ENCODE measurements at places on chromosomes 7 and 10.

DNA sequence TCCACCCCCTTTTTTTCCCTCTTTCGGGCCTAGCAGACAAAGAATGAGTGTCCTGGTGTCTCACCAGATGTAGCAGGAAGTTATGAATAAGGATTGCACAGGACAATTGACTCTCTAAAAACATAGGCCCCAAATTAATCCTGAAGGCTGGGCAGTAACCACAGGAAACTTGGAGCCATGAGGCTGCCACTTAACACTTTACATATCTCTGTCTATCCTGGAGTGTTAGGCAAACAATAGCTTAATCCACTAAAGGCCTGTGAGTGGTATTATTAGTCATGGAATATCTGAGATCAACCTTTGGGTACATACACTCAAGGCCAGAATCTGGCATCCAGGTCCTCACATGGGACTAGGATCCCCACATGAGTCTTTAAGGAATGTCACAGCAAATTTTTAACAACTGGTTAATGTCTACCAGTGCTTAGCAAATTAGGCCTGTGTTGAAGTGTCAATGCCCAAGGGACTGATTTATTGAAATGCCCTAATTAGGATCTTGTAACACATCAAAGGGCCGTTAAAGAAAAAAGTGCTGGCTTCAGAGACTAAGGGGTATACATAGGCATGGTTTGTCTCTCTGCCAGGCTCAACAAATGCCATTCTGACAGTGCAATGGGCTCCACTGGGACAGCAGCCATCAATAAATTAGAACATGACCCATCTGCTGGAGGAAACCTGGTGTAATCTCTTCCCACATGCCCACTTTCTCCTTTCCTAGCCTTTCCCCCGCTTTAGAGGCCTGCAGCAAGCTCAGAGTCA is 196.7 kb upstream of the TBX20 start:
- DNase-seq: no peak

GRCh38 chr10:109126016-109126415 is 797.3 kb downstream of the XPNPEP1 start:
- no peak for DNase-seq

GRCh38 chr10:50604809-50605208 is 18.9 kb downstream of the SGMS1 start:
- DNase-seq: no peak

GRCh38 chr10:31836569-31837406 is 91.8 kb downstream of the ARHGAP12 start:
- DNase-seq: no peak

- DNase-seq: no peak
These were observed 2.3 kb downstream of the HDAC9 start for GRCh38 chr7:18497800-18498199.

- no peak for DNase-seq
These were observed 201.6 kb downstream of the TAX1BP1 start for GRCh38 chr7:27941522-27941921.

DNA sequence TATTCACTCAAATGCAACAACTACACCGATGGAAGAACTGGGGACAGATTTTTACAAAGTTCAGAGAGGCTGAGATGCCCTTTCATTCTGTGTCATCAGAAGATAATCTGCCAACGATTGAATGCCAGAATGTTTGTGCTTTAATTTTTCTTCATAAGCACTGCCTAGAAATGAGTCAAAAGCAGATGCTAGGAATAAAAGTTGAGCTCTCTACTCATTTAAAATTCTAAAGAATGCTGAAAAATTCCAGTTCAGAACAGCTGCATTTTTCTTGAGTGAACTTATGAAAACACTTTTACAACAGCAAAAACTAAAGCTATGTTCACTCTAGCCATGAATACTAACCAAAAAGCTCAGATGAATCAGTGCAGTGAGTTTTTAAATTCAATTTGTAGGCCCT is 22.3 kb upstream of the FAM133B start:
- DNase-seq: no peak

- no peak for DNase-seq
These were observed 42.9 kb upstream of the PSAP start for GRCh38 chr10:71893920-71894319.

GRCh38 chr10:78362406-78363022 is 328.9 kb downstream of the RPS24 start:
- DNase-seq: no peak

GRCh38 chr10:118501171-118501570 is 94.3 kb downstream of the PRLHR start:
- no peak for DNase-seq

- no peak for DNase-seq
These were observed 154.5 kb downstream of the TMEM168 start for GRCh38 chr7:112635742-112636141.

DNA sequence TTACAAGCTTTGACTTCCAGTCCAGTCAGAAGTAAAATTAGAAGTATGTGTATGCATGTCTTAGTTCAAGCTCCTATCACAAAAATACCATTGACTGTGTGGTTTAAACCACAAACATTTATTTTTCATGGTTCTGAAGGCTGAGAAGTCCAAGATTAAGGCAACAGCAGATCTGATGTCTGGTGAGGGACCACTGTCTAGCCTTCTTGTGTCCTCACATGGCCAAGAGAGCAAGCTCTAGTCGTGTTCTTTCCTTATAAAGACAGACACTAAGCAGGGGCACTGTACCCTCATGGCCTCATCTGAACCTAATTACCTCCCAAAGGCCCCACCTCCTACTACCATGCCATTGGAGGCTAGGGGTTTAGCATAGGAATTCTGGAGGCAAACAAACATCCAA is 41.3 kb upstream of the ARL4A start:
- no peak for DNase-seq

- DNase-seq: no peak
These were observed 71.2 kb downstream of the MINPP1 start for GRCh38 chr10:87575851-87576250.

DNA sequence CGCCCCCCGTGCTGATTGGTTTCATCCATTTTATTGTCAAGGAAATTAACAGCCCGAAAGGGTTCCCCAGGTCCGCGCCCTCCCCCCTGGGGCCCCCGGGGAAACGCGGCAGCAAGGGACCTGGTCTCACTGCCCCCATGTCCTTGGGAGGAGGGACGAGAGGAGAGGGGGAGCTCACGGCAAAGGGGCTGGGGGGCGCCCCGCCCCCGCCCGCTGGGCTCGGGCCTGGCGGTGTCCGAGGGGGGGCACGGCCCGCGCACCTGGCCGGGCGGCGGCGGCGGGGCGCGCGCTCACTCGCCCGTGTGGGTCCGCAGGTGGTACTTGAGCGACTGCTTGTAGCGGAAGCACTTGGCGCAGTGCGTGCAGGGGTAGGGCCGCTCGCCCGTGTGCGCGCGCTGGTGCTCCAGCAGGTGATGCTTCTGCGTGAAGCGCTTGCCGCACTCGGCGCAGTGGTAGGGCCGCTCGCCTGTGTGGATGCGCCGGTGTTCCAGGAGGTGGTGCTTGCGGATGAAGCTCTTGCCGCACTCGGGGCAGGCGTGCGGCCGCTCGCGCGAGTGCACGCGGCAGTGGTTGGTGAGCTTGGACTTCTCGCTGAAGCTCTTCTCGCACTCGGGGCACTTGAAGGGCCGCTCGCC is 29.3 kb downstream of the ZNF777 start:
- no peak for DNase-seq

- DNase-seq: no peak
These were observed 426 bp downstream of the SYPL1 start for GRCh38 chr7:106111655-106112117.

DNA sequence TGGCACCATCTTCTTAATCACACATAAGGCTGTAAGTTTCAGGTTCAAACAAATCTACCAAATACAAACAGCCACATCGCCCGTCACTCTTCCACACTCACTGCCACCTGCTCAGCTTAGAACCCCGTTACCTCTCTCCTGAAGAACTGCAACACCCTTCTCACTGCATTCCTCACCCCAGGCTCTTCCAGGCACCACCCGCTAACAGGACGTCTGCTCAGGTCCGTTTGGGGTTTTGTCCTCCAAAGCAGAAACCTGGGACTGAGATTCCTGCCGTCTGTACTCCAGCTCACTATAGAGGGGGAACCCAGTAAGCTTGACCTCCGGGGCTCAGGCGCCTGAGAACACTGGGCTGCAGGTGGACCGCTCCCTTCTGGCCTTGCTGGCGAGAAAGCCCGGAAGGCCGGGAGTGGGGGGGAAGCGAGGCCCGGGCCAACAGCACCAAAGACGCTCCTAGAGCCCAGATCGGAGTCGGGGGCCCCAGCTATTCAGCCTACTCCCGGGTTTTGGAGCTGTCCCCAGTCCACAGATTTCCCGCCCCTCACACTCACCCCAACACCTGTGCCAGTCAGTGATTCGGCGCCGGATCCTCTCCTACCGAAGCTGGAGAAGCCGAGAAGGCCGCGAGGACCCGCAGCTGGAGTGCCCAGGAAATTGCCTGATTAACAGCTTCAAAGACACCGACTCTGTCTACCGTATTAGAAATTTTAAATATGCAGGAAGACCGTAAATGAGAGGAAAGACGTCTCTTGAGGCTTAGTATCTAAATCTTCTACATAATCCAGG is at the start of gene AP3M1:
Gene AP3M1, minus strand, starts transcription at position 625 of the 786 bp plus-strand sequence. CDS start 12,449 bp downstream, outside the sequence.
- DNase-seq: peak; percentile 80

DNA sequence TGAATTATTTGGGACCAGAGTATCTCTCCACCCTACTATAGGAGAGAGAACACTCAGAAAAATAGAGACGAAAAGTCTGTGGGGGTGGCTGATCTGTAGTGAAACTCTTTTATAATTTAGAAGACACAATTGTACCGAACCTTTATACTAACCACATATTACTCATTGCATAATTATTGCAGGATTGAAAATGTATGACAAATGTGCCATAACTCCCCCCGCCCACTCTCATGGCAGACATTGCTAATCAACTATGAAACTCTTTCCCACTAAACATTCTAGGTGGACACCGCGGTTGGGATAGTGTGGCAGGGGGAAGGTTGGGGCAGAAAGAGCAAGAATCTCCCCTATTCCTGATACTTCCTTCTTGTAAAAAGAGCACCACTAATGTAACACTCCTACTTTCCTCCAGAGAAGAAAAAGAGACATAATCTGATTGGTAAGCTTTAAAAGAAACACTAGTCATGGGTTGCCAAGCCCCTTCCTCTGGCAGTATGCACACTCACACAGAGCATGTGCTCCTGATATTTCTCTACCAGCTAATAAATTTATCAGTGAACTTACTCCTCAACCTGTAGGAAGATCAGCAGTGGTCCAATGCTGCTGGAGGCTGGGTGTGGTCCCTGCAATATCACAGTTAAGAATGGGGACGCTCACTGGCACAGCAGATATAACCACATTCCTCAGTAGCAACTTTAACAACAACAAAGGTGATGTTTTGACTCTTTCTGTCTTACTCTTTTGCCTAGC is 18.7 kb upstream of the ARID5B start:
- DNase-seq: no peak

- no peak for DNase-seq
These were observed 21.6 kb upstream of the FAM20C start for GRCh38 chr7:170551-171363.

DNA sequence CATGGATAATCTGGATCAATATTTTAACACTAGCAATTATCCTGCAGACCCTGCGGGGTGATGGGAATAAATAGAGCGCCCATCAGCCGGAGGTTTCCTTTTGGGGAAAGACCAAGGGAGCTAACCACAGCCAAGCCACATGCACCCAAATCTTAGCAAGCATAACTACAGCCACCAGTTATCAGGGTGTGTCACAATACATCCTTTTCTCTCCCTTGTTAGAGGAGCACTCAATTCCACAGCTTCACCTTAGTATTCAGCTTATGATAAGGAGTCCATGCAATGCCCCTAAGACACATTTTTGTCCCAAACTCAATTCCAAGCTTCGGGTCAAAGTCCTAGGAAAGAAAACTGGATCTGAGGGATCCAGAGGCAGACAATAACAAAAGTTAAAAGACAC is 15.9 kb downstream of the TOMM7 start:
- DNase-seq: no peak

GRCh38 chr7:78386520-78386919 is 587.9 kb downstream of the PHTF2 start:
- DNase-seq: no peak

DNA sequence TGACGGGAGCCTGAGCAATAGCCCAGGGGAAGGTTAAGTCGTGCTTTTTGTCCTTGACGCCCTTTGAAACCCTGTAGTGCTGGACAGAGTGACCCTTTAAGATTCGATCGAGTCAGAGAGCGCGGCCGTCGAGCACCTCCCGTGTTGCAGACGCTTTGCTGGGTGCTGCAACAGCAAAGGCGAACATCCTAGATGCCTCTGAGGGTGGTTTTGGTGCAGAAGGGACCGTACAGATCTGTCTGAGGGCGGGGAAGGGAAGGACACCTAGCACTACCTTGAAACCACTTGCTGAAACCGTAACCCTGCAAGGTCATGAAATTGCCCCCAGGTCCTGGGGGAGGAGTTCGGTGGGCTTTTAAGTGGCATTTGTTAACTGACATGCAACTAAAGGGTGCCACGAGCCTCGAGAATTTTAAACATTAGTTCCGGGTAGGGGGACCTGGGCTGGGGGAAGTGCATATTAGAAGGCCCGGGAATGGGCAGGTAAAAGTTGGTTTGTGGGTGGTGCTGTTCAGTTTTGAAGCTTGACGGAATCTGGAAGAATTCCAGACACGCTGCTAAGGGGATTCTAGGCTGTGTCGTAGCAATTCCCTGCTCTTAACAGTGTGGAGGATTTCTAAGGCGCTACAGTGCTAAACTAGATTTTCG is 786 bp downstream of the ATP5F1C start:
- no peak for DNase-seq

DNA sequence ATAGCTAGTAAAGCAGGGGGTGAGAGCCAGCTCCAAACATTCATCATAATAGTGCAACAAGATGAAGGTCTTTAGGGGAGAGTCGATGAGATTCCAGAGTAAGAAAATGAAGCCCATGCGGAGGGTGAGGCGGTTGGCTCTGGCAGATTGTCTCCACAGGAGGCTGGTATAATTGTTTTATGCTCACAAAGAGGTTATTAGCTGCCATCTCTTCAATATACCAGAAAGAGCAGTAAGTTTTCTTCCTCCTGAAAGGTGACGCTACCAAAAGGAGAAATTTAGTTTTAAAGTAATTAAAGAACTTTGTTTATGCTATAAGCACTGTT is 59.2 kb upstream of the KCNIP2 start:
- no peak for DNase-seq

GRCh38 chr7:108479118-108479517 is 22.9 kb upstream of the NRCAM start:
- DNase-seq: no peak

- DNase-seq: no peak
These were observed 276.3 kb downstream of the GALNT17 start for GRCh38 chr7:71408271-71408670.

Data from activated T-cell treated with anti-CD3 and anti-CD28 coated beads, Interleukin-2, amount 50 U/mL, for 1 hour (primary cell).